NCI-H1436 (cell line): ENCODE measurements at places on chromosomes 6 and 20.
A peak's percentile ranks its signal among the peaks of the same experiment; 100 is the strongest.

- DNase-seq = no peak
These were observed 5.4 kb downstream of the CSTL1 start for GRCh38 chr20:23444859-23445258.

- no peak for DNase-seq
These were observed 209.6 kb downstream of the TFAP2B start for GRCh38 chr6:51028276-51028675.

GRCh38 chr6:30615219-30615957, 1.7 kb downstream of the PPP1R10 start:
- DNase-seq = peak; percentile 53

- DNase-seq = no peak
These were observed 340 bp upstream of the VARS2 start for GRCh38 chr6:30913721-30914075.

GRCh38 chr20:6178537-6178936, 55.7 kb upstream of the FERMT1 start:
- peak; percentile 3 for DNase-seq

- no peak for DNase-seq
These were observed 3.5 kb upstream of the LTA start for GRCh38 chr6:31568537-31568961.

- no peak for DNase-seq
These were observed 5.1 kb downstream of the DEF6 start for GRCh38 chr6:35302604-35303241.

DNA sequence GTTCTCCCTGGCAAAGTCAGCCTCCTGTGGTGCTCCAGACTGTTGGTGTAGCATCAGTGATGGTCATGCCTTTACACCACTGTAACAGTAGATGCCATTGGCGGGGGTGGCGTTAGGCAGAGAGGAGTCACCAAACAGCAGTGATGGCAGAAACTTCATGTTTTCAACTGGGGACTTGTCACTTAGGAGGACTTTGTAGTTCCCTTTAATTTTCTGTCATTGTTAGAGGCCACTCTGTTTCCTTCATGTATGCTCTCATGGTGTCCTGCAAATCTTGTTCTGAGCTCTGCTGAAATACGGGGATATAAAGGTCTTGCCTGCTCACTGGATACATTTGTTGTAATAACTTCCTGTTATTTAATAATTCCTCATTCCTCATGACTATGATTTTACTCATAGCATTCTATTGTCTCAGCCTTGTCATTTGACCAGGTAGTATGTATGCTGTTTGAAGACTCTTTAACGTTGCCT, 4.6 kb downstream of the MAP3K4 start:
- DNase-seq = no peak

DNA sequence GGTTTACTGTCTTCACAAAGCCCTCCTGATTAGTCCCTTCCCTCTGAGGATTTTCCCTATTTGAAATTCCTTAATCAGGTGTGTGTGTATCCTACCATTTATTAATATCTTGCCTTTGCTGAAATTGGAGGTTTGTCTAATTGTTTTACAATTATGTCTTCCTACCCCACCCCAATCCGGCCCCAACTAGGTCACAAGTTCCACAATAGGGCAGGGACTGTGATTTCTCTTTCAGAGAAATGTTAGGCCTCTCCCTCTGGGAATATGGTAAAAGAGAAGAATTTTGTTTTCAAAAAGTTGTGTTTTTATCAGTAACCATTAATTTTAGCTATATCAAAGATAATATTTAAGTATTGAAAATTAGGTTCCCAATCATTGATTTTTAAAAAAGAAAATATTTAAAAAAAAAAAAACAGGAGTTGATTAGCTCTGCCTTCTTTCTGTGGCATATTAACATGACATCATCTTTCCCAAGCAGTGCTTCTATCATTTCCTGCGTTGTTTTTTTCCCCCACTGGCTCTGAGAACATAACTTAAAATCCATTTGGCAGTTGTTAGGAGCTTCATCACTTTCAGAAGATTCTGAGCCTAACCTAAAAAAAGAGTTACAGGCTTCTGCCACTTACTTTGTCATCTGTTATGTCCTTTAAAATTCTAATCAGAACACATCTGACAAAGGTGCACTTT, 36.1 kb downstream of the BLOC1S5 start:
- no peak for DNase-seq

DNA sequence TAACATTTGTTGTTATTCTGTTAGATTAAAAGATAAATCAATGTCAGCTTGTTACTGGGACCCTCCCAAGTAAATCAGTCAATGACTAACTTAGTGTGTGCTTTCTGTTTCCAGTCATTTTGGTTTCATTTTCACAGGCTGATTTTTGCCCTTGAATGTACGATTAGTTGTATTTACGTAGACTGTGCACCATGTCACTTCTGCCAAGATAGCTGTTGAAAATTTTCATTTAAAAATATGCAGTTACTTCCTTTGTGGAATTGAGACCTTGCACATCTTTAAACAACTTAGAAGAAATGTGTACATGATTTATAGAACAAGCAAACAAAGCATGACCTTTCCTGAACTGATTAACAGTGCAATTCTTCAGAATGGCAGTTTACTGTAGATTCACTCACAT, 944.8 kb upstream of the CITED2 start:
- no peak for DNase-seq

- peak; percentile 21 for DNase-seq
These were observed 127.5 kb downstream of the CDKAL1 start for GRCh38 chr6:20661721-20662120.

DNA sequence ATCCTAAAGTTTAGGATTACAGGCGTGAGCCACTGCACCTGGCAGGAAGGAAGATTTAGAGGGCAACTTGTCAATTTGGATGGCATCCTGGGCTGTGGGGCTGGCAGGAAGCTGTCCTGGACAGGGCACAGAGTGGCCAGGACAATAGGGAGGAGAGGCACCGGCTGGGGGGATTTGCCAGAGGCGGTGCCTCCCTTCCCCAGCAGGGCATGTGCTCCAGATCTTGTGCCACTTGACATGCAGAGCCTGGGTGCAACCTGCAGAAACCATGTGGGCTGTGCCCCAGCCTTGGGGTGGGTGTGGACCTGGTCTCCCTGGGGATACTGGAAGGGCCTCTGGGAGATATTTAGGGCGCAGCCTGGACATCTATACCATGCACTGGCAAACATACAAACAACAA, 58.6 kb upstream of the EEF1A1 start:
- DNase-seq = no peak

DNA sequence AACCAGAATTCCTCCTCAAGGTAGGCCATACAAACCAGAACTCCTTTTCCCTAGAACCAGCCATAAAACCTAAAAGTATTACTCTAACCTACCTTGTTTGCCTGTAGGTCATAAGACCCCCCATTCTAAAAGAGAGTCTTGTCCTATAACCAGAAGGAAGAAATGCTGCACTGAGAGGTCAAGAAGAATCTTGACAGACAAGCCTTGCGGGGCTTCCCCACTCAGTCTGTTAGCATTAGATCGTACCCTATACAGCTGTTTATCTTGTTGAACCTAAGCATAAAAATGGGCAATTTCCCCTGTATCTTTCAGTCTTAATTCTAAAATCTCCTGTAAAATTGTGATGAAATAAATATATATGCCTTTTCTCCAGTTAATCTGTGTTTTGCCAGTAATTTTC, 52.3 kb upstream of the HFE start:
- no peak for DNase-seq

DNA sequence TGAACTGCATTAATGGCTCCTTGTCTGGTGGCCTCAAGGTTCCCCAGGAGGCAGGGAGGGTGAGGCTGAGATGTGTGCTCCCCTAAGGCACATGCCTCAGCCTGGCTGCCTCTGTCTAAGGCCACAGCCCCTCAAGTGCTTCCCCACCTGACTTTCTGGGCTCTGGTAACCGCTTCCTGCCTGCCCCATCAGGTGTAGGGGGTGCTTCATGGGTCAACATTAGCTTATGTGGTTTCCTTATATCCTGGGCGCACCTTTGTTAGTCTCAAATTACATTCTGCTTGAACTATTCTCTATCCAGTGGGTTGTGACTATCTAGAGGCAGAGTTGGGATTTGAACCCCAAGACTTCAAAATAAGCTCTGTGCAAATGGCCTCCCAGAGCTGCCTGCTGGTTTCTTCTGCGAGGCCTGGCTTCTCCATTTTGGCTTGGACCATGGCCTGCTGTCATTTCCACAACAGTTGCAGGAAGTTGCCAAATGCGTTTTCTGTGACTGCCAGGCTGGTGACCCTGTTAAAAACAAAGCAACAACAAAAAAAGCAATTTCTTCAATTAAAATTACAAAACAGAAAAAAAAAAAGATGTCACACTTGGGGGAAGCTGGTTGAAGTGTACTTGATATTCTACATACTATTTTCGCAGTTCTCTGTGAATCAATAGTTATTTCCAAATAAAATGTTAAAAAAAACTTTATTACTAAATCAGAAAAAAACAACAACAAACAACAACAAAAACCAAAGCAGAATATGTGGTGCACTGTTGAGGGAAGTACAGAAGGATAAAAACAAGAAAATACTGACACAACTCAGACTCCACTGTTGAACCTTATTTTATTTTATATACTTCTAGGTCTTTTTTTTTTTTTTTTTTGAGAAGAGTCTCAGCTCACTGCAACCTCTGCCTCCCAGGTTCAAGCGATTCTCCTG, 20.0 kb upstream of the ZNFX1 start:
- no peak for DNase-seq

- peak; percentile 6 for DNase-seq
These were observed 111.7 kb downstream of the THBS2 start for GRCh38 chr6:169141671-169142537.

DNA sequence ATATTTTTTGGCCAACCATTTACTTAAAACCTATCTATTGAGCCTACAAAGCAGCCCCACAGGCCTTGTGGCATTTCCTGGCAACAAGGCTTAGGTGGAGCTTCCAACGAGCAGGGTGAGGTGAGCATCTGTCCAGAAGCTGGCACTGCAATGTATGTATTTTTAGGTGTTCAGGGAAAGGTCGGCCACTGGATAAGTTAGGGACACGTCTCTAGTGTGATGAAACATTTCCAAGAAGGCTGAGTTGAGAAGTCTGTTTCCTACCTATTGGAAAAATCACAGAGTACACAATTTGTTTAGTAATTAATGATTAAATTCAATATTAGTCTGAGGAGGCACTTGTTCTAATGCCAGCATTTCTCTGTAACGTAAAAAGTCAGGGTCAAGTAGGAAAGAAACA, 17.8 kb upstream of the RCAN2 start:
- DNase-seq = no peak

GRCh38 chr20:57888591-57888990, 178.8 kb upstream of the PMEPA1 start:
- DNase-seq = no peak

GRCh38 chr20:52291109-52291508, 99.5 kb upstream of the ZFP64 start:
- DNase-seq = no peak

- DNase-seq = no peak
These were observed 34.2 kb downstream of the CEP162 start for GRCh38 chr6:84193114-84193708.

GRCh38 chr6:141035312-141036200, 1097.2 kb upstream of the GJE1 start:
- DNase-seq = no peak

DNA sequence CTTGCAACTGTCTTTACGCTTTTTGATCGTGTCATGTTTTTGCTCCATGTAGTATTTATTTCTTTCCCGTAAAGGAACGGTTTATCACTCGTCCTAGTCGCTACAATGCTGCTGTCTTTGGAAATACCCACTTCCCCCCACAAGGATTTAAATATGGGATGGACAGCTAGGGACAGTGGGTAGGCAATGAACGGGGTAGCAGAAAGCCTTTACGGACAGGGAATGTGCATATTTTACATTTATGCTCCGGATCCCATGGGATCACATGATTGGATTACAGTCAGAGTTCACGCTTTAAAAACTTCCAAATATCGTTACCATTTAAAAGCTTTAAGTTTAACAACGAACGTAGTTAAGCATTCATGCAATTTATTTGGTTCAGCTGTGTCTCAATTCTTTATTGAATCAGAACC, 1.2 kb downstream of the HIVEP1 start:
- no peak for DNase-seq

DNA sequence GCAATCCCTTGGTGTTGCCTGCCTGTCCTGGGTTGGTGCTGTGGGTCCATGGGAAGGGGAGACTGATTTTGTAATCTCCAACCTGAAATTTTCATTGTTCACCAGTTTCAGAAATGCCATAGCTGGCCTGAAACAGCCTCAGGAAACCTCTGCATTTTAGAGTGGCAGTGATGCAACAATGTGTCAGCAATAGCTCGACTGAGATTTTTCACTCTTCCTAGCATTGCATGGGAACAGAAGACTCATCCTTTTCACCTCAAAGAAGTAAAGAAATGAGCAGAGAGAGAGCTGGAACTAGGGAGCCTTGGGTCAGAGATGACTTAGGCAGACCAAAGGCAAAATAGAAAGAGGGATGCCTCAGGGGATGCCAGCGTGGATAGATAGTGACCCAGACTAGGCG, 23.7 kb upstream of the TMEM14A start:
- DNase-seq = no peak

- no peak for DNase-seq
These were observed 45.7 kb upstream of the TMEM170B start for GRCh38 chr6:11491596-11492463.

GRCh38 chr6:168524571-168525001, 83.6 kb downstream of the SMOC2 start:
- DNase-seq = no peak

DNA sequence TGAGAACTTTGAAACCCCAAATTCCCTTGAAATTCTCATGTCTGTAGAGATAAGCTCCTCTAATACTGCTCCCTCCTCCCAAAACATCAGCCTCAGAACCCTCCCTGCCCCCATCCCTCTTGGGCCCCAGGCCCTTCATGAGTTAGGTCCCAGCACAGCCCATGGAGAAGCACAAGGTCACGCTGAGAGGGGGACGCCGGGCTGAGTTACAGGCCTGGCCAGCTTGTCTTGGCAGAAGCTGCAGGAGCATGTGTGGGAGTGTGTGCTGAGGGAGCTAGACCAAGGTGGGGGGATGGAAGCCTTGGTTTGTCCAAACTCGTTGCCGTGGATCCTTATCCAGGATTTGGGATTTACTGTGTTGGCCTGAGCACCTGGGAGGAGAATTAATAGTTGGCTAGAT, 8.5 kb upstream of the PTCRA start:
- no peak for DNase-seq

DNA sequence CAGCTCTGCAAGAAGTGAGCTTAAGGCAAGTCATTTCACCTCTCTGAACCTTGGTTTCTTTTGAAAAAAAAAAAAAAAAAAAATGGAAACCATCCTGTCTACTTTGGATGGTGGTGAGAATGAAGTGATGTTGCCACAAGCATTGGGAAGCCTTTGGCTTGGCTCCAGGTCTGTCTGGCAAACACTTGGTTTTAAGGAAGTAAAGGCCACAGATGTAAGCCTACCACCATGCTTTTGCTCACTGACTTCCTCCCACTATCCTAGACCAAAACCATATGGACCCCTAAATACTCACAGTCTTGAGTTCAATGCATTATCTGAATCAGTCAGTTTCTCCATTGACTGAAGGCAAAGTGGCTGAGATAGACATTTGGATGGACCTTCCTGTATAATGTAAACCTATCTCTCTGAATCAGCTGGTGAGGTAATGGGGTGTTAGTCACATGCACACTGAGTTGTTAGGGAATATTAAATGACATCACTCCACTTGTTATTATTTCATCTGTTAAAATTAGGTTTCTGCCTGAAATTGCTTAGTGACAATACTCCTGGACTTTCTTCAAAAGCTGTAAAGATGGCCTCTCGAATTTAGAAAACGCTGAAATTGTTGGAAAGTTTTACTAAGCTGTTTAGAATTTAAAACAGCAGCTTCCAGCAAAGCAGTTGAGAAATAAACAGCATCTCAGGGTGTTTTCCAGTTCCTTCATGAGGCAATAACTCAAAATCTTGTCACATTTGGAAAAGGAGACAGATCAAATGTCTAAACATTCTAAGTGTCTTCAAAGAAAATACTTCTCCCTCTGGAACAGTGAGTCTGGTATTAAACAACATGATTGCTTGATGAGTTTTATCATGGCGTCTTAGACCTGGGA, 833.5 kb downstream of the DHX35 start:
- no peak for DNase-seq
